ENCODE measurements at places on chromosomes 16 and 17.
A peak's percentile ranks its signal among the peaks of the same experiment; 100 is the strongest.

DNA sequence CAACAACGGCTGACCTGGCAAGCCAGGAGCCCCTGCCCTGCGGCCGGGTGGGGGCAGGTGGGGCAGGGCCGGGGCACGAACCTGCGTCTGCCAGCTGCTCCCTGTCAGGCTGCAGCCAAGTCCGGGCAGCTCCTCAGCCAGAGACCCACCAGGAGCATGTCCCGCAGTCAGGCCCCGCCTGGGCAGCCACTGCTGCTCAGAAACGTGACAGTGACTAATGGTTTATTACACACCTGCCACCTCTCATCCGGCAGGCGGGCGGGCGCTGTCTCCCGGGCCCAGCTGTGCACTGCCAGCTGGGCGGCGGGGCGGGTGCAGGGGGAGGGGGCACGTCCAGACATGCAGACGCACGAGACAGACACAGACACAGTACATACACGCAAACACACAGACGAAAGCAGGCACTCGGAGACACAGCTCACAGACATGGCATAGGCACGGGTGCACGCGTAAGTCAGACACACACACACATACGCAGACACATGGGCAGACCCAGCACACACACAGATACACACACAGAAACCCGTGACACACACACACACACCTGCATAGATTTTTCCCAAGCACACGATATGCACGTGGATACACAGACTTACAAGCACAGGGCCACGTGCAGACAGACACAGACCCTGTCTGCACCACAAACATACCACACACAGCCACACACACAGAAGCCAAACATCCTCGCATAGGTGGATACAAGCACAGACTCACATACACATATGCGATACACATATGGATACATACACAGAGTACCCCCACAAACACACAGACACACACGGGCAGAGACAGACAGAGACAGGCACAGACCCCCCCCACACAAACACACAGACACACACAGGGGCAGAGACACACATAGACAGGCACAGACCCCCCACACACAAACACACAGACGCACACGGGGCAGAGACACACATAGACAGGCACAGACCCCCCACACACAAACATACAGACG, 248.3 kb upstream of the CIBAR2 start:
- DNase-seq: no peak

DNA sequence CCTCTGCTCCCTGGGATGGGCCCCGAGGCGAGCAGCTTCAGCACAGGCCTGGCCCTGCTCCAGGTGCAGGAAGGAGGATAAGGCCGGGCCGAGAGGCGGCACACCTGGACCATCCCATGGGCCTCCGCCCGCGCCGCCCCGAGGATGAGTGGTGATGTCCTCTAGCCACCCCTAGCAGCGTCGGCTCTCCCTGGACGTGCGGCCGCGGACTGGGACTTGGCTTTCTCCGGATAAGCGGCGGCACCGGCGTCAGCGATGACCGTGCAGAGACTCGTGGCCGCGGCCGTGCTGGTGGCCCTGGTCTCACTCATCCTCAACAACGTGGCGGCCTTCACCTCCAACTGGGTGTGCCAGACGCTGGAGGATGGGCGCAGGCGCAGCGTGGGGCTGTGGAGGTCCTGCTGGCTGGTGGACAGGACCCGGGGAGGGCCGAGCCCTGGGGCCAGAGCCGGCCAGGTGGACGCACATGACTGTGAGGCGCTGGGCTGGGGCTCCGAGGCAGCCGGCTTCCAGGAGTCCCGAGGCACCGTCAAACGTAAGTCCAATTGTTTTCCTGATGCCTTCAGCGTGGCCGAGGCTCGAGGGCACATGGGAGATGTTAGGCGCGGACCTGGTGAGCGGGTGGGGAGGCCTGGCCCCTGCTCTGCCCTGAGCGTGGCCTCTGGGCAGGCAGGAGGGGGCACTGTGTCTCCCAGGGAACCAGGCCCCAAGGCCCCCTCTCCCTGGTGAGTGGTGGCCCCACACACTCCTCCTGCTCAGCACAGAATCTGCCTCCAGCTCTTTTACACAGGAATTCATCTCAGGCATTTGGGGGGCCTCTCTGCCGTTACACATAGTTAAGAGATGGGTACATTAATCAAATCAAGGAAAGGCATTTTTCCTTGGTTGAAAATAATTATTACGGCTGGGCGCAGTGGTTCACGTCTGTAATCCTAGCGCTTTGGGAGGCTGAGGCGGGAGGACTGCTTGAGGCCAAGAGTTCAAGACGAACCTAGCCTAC, 855 bp downstream of the TMEM204 start:
- DNase-seq: no peak

DNA sequence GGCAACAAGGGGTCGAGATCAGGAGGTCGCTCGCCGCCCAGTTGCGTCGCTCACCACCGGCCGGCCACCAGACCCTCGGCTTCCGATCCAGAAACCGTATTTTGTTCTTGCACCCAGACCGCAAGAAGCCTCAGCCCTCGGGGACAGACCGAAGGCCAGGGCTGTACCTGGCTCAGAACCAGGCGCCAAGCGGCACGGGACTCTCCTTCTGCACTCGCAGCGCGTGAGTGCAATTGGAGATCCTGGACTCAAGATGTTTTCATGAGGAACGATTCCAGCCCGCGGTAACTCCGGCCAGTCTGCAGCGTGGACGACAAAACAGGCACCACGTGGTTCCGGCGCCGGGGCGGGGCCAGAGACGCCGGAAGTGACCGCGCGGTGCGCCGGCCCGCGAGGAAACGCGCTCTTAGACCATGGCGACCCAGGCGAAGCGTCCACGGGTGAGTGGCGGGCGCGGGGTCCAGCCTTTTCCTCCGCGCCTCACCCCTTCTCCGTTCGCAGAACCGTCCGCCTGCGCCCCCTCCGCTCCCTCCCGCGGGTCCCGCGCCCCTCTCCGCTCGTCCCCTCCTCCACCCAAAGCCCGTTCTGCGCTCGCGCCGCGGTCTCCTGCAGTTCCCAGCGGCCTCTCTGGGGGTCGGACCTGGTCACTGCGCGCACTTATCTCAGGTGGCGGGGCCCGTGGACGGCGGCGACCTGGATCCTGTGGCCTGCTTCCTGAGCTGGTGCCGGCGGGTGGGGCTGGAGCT, at the start of gene SETD6:
Gene SETD6 (plus strand): TSS at position 393 of the 746 bp plus-strand sequence. CDS start 21 bp downstream, at position 414.
- peak; percentile 54 for DNase-seq

DNA sequence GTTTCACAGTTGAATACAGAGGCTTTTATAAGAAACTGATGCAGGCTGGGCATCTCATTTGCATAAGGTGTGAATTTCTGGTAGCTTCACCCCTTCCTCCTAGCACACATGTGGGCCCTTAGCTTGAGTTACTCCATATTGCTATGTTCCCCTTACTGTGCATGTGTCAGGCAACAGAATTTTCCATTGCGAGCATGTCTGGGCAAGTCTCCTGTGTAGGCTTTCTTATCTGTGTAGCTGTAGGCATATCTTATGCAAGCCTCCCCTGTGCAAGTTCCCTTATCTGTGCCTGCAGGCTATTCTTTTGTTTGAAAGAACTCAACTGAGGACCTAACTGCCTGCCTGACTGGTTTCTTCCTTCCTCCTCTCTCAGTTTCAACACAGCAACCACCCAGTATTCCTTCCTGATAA, 597.4 kb upstream of the CDH5 start:
- DNase-seq: no peak

- no peak for DNase-seq
Measured at GRCh38 chr17:57868007-57868909, 18.4 kb upstream of the MRPS23 start.

- DNase-seq: no peak
Measured at GRCh38 chr16:58801838-58802237, 67.7 kb upstream of the GOT2 start.

GRCh38 chr17:27226611-27227230, 67.2 kb upstream of the WSB1 start:
- DNase-seq: no peak

Measured in activated CD8-positive, alpha-beta memory T cell treated with anti-CD3 and anti-CD28 coated beads for 1 hour (primary cell).